ENCODE measurements at places on chromosomes 3 and 15.

- DNase-seq: no peak
Observed at GRCh38 chr3:85864896-85865295, 906.1 kb downstream of the CADM2 start.

DNA sequence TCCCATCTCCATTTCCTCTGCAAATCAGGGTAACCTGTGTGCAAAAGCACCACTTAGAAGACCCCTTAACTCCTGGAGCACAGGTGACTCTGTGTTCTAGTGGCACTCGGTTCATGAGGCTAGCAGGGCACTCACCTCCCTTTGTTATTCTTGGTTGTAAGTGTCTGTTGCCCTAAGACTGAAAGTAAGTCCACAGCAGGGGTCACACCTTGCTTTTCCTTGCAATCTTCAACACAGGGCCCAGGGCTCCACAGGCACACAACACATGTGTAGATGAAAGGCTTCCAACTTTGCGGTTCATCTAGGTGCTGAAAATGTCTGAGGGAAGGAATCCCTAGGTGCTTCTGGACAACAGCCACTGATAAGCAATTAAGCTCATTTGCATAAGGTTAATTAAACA, 2.9 kb downstream of the RNU6-1 start:
- DNase-seq: no peak

- peak; percentile 64 for DNase-seq
Observed at GRCh38 chr3:195774917-195775316, 36.8 kb downstream of the MUC4 start.

- DNase-seq: peak; percentile 63
Observed at GRCh38 chr3:79361748-79362378, 405.9 kb downstream of the ROBO1 start.

- DNase-seq: no peak
Observed at GRCh38 chr3:135637013-135637412, 328.5 kb upstream of the PPP2R3A start.

Data from neural progenitor cell (in vitro differentiated cells).